ENCODE measurements at places on chromosomes 4 and X.

GRCh38 chr4:89000844-89001360, 56.1 kb downstream of the FAM13A start:
- DNase-seq = no peak

DNA sequence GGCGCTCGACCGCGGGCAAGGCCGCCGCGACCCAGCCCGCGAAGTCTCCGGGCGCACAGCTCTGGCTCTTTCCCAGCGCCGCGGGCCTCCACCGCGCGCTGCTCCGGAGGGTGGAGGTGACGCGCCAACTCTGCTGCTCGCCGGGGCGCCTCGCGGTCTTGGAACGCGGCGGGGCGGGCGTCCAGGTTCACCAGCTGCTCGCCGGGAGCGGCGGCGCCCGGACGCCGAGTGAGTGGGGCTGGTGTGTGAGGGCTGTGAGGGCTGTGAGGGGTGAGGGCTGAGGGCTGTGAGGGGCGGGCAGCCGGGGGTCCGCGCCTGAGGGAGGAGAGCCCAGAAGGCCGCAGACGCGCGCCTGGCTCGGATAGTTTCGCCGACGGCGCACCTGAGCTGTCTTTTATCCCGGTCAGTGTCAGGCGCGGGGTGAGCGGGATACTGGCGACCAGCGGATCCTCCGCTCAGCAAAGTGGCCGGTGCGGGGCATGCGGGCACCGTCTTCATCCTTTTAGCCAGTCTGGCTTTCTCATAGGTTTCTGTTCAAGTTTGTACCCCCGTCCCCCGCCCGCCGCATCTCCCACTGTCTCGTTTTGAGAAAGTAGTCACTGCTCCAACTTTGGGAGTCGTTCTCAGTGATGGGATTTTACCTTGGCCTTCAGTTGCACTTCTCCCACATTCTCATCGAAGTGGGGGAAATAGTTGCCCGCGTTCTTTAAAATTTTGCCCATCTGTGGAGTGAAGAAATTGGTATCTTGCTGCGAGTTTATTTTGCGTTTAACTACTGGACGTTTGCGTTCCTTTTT, 586 bp downstream of the HERC5 start:
- DNase-seq = no peak

DNA sequence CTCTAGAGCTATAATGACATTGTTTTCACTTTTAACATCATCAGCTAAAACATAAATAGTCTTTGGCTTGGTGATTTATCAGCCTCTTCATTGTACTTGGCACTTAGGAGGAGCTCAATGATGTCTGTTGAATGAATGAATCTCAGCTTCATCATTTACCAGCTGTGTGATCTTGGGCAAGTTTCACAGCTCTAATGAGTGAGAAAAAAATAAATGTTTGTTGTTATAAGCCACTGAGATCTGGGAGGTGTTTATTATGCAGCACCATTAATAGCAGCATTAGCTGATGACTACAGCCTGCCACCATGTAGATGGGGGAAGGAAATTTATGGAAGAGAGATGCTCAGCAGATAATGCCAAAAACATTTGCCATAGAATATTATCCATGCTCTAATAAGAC, 63.6 kb upstream of the C1QTNF7 start:
- no peak for DNase-seq

- DNase-seq = no peak
Observed at GRCh38 chr4:40458683-40459082, 123.5 kb downstream of the CHRNA9 start.

- no peak for DNase-seq
Observed at GRCh38 chr4:33133723-33134122, 2413.6 kb downstream of the PCDH7 start.

- DNase-seq = no peak
Observed at GRCh38 chr4:72661830-72662229, 92.8 kb upstream of the ADAMTS3 start.

GRCh38 chr4:87150498-87151261, 69.7 kb downstream of the KLHL8 start:
- DNase-seq = peak; percentile 5

GRCh38 chr4:177033135-177033534, 240.4 kb upstream of the VEGFC start:
- no peak for DNase-seq

GRCh38 chr4:124903995-124904722, 191.6 kb upstream of the ANKRD50 start:
- DNase-seq = no peak

- DNase-seq = no peak
Observed at GRCh38 chr4:165294907-165295306, 32.6 kb upstream of the MSMO1 start.

GRCh38 chrX:117895418-117895817, 221.2 kb downstream of the KLHL13 start:
- no peak for DNase-seq

- no peak for DNase-seq
Observed at GRCh38 chr4:165844161-165844560, 28.9 kb upstream of the TLL1 start.

DNA sequence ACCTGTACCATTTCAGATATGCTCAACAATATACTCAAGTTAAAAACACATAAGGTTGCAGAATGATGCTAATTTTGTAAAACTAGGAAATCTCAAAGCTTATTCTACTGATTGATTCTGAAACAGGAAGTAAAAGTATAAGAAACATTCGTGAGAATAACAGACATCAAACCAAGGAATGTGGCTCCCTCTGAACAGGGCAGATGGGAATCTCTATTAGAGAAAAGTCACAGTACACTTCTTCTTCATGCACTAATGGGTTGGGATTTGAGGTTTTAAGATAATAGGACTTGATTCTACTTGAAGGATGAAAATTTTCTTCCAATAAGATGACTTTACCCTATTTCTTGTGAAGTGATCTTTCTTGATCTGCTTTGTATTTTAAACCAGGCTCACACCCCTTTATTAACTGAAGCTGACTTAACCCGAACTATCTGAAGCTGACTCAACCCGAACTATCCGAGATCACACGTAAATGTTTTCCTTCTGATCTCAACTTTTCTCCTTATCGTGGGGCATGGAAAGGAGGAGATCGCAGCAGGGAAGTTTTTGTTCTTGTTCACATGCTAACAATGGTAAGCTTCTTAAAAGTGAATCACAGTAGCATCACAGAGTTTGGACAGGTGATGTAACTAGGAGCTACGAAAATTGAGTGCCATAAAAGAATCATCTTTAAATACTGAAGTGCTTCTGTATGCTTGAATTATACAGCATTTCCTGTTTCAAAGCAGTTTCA, 363.1 kb upstream of the ZFP42 start:
- no peak for DNase-seq

- DNase-seq = no peak
Observed at GRCh38 chr4:2591189-2591588, 54.7 kb downstream of the FAM193A start.

DNA sequence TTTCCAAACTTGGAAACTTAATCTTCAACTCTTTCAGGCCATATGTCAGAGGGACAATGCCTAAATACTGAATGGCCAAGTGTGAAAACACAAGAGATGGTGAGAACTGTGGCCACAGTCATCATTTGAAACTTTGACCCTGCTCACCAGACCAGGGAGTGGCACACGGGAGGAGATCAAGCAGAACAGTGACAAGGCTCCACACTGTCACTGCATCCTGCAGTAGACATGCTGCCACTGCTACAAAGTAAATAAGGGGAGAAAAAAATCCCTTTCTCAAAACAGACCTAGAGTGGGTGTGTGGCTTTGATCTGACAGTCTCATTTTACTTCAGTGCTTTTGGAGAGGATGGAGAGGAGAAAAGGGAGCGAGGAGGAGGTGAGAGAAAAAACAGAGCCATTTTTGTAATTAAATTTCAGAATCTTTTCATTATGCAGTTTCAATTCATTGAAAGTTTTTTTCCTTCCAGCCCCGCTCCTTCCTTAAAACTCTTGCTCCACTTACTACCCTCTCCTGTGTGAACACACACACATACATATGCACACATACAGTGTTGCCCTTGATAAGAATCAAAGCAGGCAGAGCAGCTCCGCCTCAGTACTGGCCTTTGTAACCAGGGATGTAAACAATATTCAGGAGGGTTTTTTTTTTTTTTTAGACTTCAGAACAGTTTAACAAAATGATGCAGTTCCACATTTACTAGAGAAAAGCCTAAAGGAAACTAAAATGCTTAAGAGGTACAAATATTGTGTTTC, 34.4 kb downstream of the NEXMIF start:
- DNase-seq = no peak

GRCh38 chrX:10902001-10902400, 209.1 kb upstream of the HCCS start:
- DNase-seq = no peak

DNA sequence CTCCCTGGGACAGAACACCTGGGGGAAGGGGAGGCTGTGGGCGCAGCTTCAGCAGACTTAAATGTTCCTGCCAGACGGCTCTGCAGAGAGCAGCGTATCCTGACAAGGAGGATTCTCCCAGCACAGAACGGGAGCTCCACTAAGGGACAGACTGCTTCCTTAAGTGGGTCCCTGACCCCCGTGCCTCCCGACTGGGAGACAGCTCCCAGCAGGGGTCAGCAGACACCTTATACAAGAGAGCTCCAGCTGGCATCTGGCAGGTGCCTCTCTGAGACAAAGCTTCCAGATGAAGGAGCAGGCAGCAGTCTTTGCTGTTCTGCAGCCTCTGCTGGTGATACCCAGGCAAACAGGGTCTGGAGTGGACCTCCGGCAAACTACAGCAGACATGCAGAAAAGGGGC, 44.5 kb upstream of the FAAH2 start:
- DNase-seq = no peak

- DNase-seq = no peak
Observed at GRCh38 chr4:7854697-7855370, 84.8 kb downstream of the AFAP1 start.

DNA sequence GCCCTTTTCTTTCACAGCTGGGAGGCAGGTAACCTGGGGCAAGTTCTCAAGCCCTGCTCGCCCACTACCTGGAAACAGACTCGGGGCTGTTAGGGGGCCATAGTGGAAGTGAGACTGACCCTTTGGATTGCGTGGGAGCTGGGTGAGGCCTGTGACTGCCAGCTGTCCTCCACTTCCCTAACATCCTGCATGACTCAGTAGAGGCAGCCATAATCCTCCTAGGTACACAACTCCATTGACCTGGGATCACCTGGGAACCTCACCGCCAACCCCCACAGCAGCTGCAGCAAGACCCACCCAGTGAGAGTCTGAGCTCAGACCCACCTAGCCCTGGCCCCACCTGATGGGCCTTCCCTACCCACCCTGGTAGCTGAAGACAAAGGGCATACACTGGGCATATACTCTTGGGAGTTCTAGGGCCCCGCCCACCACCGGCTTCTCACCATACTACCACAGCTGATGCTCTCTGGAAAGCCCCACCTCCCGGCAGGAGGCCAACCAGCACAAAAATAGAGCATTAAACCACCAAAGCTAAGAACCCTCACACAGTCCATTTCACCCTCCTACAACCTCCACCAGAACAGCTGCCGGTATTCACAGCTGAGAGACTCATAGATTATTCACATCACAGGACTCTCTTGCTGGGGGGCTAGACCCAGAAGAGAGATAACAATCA, 61.1 kb upstream of the DCTD start:
- no peak for DNase-seq

DNA sequence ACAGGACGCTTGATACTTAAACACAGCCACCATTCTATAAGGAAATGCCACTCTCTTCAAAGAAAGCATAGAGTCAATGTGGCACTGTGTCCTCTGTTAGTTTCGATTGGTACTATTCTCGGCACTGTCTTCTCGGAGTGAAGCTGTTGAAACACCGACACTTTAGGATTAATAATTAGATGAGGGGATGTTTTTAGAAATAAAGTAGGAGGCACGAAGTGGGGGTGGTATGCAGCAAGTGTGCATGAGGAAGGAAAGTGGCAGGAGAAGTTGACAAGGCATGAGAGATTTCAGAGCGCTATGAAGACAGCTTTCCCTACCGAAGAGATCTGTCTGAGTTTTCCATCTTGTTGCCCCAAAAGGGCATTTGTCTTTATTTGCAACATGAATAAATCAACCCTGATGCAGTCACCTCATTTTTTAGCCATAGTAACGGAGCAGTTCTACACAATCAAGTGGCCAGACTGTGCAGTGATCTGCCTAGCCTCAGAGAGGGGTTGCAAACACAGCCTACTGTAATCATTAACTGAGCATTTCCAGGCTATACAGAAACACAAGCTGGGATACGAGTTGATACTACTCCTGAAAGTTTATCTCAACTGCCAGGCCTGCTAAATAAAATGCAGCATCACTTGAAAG, 8.3 kb downstream of the GPRIN3 start:
- DNase-seq = no peak

DNA sequence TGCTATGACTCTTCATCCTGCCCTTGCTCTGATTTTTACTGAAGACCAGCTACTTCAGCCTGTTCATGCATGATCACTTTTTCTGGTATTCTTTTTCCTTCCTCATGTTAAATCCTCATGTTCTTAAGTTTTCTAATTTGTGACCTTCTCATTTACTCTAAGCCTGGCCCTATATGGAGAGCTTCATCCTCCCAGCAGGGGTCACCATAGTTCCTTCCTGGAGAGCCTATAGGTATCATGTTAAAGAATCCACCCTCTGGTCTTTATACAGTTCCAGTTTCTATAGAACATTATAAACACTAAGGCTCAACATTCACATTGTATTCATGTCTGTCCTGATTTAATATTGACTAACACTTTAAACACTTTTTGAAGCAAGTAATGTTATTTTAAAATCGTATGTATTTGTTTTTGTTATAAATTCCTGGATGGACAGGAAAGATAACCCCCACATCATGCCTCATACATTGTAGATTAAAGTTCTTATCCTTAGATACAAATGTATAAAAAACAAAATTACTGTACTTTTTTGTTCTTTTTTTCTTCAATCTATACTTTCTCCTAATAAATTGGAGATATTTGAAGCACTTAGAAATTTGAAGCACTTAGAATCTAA, 53.8 kb upstream of the OTUD4 start:
- peak; percentile 2 for DNase-seq

- DNase-seq = no peak
Observed at GRCh38 chr4:142721187-142721586, 124.9 kb downstream of the INPP4B start.

DNA sequence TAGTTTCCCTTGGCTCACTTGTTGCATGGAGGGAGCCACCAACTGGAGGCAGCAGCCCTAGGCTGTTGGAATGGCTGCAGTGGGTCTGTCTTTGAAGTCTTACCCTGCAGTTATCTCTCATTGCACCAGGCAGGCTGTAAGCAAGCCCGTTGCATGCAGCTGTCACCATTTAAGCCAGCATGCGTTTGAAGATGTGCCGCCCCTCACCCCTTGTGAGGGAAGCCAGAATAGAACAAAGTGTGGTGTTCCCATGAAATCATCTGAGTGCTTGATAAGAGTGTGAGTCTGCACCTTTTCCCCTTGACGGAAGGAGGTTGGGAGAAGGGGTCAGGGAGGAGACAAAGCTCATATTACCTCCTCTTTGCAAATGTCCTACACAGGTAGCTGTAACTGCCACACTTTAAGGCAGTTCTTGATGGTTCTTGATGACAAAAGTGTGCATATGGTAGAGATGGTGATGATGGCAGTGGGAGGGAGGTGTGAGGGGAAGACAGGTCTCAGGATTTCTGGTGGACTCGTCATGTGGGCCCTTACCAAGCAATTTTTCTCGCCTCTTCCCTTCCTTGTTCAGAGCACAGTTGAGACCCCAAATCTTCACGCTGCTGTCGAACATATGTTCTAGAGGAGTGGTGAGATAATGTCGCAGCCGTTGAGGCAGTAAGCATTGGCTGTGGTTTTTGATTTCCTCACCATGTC, 191.4 kb upstream of the LEF1 start:
- no peak for DNase-seq
